Progenitor cell of endocrine pancreas (in vitro differentiated cells): ENCODE measurements at places on chromosomes 5 and 9. TPM values are rescaled to one million over a fixed set of nuclear protein-coding genes. Genes with fewer than 3 reads are reported as not detected.

- DNase-seq, result no peak
- no peaks in the 10 kb centered on the region for H3K27me3 ChIP-seq
- no peak overlapping the region for H3K4me3 ChIP-seq
- no peaks in the 10 kb centered on the region for H3K36me3 ChIP-seq
- H3K27ac ChIP-seq, result no peak overlapping the region
Measured at GRCh38 chr5:117201001-117201400, 626.4 kb upstream of the SEMA6A start.

- H3K4me1 ChIP-seq, result peaks cover 10% of the 10 kb centered on the region
- no peak overlapping the region for H3K27ac ChIP-seq
- no peak for DNase-seq
Measured at GRCh38 chr5:135025730-135026644, 8.0 kb downstream of the PITX1 start.

- H3K36me3 ChIP-seq, result peaks cover 10% of the 10 kb centered on the region
- H3K4me3 ChIP-seq, result no peak overlapping the region
- H3K27me3 ChIP-seq, result no peaks in the 10 kb centered on the region
- H3K27ac ChIP-seq, result no peak overlapping the region
- H3K4me1 ChIP-seq, result peaks cover 8% of the 10 kb centered on the region
Measured at GRCh38 chr9:98831696-98832095, 24.2 kb downstream of the GALNT12 start.

DNA sequence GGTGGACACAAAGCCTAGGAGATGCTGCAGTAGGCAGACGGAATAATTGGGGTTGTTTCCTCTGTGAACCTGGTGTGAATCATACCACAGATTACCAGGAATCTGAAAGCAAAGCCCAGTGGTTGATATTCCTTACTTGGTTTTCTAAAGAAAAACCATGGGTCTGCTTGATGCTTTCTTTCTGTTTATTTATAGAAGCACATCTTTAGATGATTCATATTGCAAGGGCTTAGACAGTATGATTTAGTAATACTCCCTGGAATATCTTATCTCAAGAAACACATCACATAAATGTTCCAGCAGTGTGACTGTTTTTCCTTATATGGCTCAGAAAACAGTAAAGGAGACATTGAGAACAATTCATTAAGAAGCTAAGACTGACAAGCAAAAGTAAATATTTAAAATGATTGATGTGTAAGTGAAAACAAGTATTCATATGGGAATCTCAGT lies 623.3 kb downstream of the RAB3C start:
- no peaks in the 10 kb centered on the region for H3K27me3 ChIP-seq
- H3K4me1 ChIP-seq, result no peaks in the 10 kb centered on the region
- no peak overlapping the region for H3K4me3 ChIP-seq
- DNase-seq, result no peak

The SLC36A2 gene
- not detected in 2 replicates for total RNA-seq

The NEUROG1 gene
- total RNA-seq, result not detected in 2 replicates

The RNF38 gene
- 64.7 and 68.3 TPM in 2 replicates for total RNA-seq

The SLC45A2 gene
- 2.4 and 4.2 TPM in 2 replicates for total RNA-seq

DNA sequence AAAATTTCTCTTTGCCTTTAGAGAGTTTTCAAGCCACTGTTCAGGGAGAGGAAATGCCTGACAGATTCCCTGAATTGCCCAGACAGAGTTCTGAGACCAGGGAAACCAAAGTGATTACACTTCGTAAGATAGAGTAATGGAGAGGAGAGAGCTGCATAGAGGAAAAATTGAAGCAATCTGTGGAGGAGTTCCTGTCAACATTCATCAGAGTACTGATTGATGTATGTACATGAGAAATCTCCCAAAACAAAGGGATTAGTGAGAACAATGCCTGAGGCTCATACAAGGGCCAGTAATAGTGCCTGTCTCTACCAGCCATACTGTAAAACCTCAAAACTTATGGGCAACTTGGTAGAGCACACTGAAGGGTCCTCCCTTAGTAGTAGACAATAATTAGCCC lies 79.0 kb upstream of the TRIM32 start:
- no peak for DNase-seq
- no peak overlapping the region for H3K27ac ChIP-seq
- H3K36me3 ChIP-seq, result peaks cover 9% of the 10 kb centered on the region
- no peak overlapping the region for H3K4me3 ChIP-seq
- no peaks in the 10 kb centered on the region for H3K27me3 ChIP-seq

- no peak overlapping the region for H3K4me3 ChIP-seq
- no peaks in the 10 kb centered on the region for H3K36me3 ChIP-seq
- H3K27me3 ChIP-seq, result no peaks in the 10 kb centered on the region
- DNase-seq, result no peak
Measured at GRCh38 chr5:73491155-73491554, 7.1 kb upstream of the BTF3 start.

The JAKMIP2 gene
- 5.0 and 6.0 TPM in 2 replicates for total RNA-seq

GRCh38 chr9:37286530-37287175 lies 135.8 kb upstream of the GRHPR start:
- no peak for DNase-seq
- H3K4me3 ChIP-seq, result no peak overlapping the region
- no peaks in the 10 kb centered on the region for H3K27me3 ChIP-seq
- no peak overlapping the region for H3K27ac ChIP-seq
- H3K36me3 ChIP-seq, result no peaks in the 10 kb centered on the region

GRCh38 chr9:120928483-120929228 lies 2.1 kb upstream of the TRAF1 start:
- peak overlapping the region; percentile 81 for H3K27ac ChIP-seq
- peaks cover 3% of the 10 kb centered on the region for H3K4me1 ChIP-seq
- no peaks in the 10 kb centered on the region for H3K36me3 ChIP-seq
- peak; percentile 40 for DNase-seq

The PAXX gene
- total RNA-seq, result 54.9 and 57.1 TPM in 2 replicates

DNA sequence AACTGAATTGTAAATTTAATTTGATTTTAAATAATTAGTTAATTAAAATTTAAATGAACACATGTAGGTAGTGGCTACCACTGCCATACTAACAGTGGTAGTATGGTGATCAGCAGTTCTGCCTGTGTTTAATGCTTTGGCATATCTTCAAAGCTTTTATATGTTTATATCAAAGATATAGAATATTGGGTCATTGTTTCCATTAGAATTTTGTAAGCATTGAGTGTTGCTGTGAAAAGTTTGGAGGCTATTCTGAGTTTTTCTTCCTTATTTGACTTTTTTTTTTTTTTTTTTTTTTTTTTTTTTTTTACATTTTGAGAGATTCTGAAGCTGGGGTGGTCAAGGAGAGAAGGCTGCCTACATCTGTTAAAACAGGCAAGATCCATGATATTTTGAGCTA lies 134.2 kb downstream of the SPATA31D1 start:
- no peak overlapping the region for H3K4me3 ChIP-seq
- H3K27ac ChIP-seq, result no peak overlapping the region
- no peak for DNase-seq
- no peaks in the 10 kb centered on the region for H3K4me1 ChIP-seq
- no peaks in the 10 kb centered on the region for H3K36me3 ChIP-seq

DNA sequence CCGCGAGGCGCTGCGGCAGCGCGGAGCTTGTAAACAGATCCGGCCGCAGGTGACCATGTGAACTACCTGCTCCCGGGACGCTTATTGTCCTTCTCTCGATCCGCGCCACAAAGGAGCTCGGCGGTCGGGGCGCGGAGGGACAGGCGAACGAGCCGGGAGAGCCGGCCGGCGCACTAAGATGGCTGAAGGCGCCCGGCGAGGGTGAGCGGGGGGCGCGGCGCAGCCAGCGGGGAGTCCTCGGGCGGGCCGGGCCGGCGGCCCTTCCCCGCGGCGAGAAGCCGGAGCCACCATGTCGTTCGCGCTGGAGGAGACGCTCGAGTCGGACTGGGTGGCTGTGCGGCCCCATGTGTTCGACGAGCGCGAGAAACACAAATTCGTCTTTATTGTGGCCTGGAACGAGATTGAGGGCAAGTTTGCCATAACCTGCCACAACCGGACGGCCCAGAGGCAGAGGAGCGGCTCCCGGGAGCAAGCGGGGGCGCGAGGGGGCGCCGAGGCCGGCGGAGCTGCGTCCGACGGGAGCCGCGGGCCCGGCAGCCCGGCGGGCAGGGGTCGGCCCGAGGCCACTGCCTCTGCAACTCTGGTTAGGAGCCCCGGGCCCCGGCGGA lies 535 bp downstream of the JMY start:
- H3K27me3 ChIP-seq, result no peaks in the 10 kb centered on the region
- peaks cover 9% of the 10 kb centered on the region for H3K4me1 ChIP-seq

The AFAP1L1 gene
- 0.69 and 0.78 TPM in 2 replicates for total RNA-seq

DNA sequence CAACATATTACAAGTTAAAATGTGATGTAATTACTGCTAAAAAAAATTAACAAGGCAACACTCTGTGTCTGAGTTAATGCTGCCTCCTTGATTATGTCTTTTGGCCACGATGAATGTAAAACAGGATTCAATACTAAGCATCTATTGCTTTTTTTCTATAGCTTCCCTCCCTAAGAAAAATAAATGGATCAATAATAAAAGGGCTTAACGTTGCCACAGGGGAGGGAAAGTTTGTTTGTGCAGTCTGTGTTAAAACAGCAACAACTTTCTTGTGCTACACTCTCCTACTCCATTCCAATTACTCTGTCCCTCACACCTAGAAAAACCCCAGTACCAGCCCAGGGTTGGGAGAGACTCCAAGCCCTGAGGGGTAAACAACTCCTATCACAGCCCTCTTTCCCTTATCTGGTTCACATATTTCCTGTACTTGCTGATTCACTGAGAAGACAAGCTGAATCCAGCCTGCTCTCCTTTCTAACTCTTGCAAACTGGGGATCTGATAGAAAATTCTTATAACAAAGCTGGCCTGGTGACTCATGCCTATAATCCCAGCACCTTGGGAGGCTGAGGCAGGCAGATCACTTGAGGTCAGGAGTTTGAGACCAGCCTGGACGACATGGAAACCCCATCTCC lies 44.8 kb downstream of the PTPN3 start:
- peaks cover 4% of the 10 kb centered on the region for H3K4me1 ChIP-seq
- peaks cover 3% of the 10 kb centered on the region for H3K27me3 ChIP-seq

GRCh38 chr5:104184264-104184663 lies 621.7 kb upstream of the NUDT12 start:
- no peaks in the 10 kb centered on the region for H3K4me1 ChIP-seq
- peaks cover 3% of the 10 kb centered on the region for H3K36me3 ChIP-seq
- H3K27ac ChIP-seq, result no peak overlapping the region
- DNase-seq, result no peak
- H3K27me3 ChIP-seq, result no peaks in the 10 kb centered on the region

- H3K27me3 ChIP-seq, result no peaks in the 10 kb centered on the region
- no peak overlapping the region for H3K4me3 ChIP-seq
- no peak for DNase-seq
- H3K36me3 ChIP-seq, result no peaks in the 10 kb centered on the region
Measured at GRCh38 chr5:91123901-91124300, 259.2 kb downstream of the ARRDC3 start.

- H3K27ac ChIP-seq, result no peak overlapping the region
- peaks cover 8% of the 10 kb centered on the region for H3K4me1 ChIP-seq
- no peaks in the 10 kb centered on the region for H3K27me3 ChIP-seq
- no peak overlapping the region for H3K4me3 ChIP-seq
- no peak for DNase-seq
Measured at GRCh38 chr5:169175733-169176132, 125.2 kb downstream of the SLIT3 start.

- DNase-seq, result no peak
- peaks cover 2% of the 10 kb centered on the region for H3K4me1 ChIP-seq
- H3K4me3 ChIP-seq, result no peak overlapping the region
- no peaks in the 10 kb centered on the region for H3K36me3 ChIP-seq
Measured at GRCh38 chr9:29740518-29740917, 2167.2 kb upstream of the C9orf72 start.

The GRIA1 gene
- 0.13 TPM in 1 of 2 replicates, not detected in the other for total RNA-seq

DNA sequence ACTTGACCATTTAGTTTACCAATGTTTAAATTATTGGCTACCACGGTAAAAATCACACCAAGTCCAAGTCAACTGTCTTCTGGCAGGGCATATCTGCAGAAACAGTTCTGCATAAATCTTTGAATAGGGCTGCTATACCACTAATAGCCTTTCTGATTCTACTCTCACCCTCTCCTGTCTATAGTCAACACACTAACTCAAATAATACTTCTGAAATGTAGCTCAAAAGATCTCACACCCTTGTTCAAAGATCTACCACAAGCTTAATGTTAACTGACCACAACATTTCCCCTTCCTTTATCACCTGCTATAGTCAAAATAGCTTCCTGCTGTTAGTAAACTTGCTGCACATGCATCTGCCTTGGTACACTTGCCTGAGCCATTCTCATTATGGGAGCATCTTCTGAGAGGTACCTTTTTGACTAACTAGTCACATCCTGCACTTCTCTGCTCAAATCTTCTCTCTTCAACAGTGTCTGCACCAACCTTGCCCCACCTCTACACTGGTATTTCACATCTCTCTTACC lies 319.4 kb downstream of the CDH10 start:
- no peaks in the 10 kb centered on the region for H3K27me3 ChIP-seq
- no peak overlapping the region for H3K27ac ChIP-seq
- DNase-seq, result no peak
- H3K4me3 ChIP-seq, result no peak overlapping the region
- no peaks in the 10 kb centered on the region for H3K36me3 ChIP-seq
- H3K4me1 ChIP-seq, result no peaks in the 10 kb centered on the region

- peaks cover 22% of the 10 kb centered on the region for H3K27me3 ChIP-seq
- H3K27ac ChIP-seq, result no peak overlapping the region
- no peak overlapping the region for H3K4me3 ChIP-seq
Measured at GRCh38 chr5:171462928-171463861, 43.7 kb downstream of the FGF18 start.

- DNase-seq, result no peak
- no peaks in the 10 kb centered on the region for H3K27me3 ChIP-seq
- peaks cover 16% of the 10 kb centered on the region for H3K36me3 ChIP-seq
- peaks cover 10% of the 10 kb centered on the region for H3K4me1 ChIP-seq
Measured at GRCh38 chr9:131629226-131629500, 83.8 kb downstream of the PRRT1B start.

GRCh38 chr9:118954857-118955256 lies 414.4 kb downstream of the BRINP1 start:
- H3K4me1 ChIP-seq, result no peaks in the 10 kb centered on the region
- H3K4me3 ChIP-seq, result no peak overlapping the region
- no peaks in the 10 kb centered on the region for H3K36me3 ChIP-seq
- H3K27ac ChIP-seq, result no peak overlapping the region

DNA sequence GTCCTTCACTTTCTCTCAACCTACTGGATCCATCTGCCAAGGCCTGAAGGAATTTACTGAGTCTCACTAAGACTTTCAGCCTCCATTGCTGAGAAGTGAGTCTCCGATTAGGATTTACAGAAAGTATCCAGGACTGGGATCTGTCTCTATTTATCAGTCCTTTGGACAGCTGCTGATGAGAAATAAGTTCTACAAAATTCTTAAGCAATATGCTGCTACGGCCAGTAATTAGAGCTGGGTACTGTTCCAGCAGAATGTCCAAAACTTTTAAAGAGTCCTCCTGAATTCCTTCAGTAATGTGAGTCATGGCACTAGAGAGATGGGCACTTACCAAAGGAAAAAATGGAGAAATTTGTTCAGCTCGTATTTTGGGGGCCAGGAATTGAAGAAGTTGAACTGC lies 5.9 kb downstream of the TEX10 start:
- H3K36me3 ChIP-seq, result peaks cover 6% of the 10 kb centered on the region
- no peak overlapping the region for H3K4me3 ChIP-seq
- no peaks in the 10 kb centered on the region for H3K27me3 ChIP-seq
